Stimulated activated CD8-positive, alpha-beta memory T cell treated with anti-CD3 and anti-CD28 coated beads, Interleukin-2, amount 100 ng/mL, for 1 hour (primary cell): ENCODE measurements at places on chromosomes 7 and 10.

DNA sequence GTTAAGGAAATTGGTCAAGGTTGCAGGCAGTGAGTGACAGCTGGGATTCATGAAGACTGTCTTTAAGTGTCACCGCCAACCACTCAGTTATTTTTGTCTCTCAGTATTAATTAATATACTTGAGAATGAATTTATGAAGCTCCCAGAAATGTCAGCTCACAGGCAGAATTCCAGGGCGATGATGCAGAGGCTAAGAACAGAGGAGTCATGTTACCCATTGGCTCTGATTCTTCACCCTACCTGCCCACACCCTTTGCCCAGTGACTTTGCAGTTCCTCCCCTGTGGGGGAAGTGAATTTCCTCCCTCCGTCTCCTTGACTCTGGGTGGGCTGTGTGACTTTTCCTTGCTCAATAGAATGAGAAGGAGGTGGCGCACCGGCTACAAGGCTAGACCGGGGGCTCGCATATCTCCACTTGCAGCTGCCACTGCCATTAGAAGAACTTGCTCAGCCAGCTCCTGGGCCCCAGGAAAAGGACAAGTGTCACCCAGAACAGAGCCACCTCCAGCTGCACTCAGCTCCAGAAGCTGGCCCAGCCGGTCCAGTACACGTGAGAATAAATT, 157.1 kb upstream of the PRKCQ start:
- DNase-seq = no peak

GRCh38 chr7:29609162-29610037, 45.8 kb downstream of the PRR15 start:
- no peak for DNase-seq

DNA sequence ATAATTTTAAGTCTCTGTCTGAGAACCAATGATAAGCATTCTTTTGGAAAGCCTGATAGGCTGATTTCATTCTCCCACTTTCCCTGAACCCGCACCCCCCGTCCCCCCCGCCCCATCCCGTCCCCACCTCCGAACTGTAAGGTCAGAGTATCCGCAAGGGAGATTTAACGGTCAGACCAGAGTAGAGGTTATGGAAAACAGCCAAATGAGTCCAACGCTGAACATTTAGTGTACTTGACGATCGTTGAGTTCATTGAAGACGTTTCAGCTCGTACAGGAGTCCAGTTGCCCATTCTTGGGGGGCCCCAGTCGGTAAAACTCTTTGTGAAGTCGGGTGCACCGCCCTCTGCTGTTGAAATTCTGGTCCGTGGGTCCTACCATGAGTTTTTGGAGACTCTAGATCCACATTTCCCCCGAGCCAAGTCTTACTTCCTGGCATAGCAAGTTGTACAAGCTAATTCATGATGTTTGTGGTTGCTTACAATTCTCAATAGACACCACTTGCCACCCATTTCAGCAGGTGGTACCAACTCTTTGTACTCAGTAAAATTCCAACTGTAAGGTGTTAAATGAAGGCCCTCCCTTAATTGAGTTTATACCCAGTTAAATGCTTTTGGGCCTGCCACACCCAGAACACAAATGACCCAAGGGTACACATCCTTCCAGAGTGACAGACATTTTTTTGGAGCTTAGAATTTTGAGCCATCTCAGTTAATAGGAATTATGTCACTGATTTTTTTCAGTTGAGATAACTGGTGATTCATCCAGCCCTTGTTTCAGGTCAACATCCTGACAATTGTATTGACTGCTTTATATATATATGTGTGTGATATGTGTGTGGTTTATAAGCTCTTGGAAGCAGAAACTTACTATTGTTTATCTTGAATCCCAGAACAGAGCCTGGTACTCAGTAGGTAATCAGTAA, 1.2 kb downstream of the MARCHF5 start:
- DNase-seq = no peak

DNA sequence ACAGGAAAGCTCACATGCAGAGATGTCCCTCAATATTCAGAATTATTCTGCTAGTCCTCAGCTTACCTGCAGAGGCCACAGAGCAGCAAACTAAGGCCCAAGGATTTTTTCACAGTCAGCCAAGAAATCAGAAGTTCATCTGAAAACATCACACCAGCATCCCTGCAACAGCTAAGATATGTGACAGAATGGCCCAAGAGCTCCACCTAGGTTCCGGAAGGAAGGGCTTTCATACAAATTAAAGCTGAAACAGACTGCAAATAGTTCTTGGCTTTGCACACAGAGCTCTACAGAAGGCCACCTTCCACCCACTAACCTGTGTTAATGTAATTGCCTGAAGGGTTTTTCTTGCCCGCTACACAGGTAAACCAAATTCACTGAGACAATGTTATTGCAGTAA, 438.8 kb upstream of the C7orf33 start:
- DNase-seq = no peak

DNA sequence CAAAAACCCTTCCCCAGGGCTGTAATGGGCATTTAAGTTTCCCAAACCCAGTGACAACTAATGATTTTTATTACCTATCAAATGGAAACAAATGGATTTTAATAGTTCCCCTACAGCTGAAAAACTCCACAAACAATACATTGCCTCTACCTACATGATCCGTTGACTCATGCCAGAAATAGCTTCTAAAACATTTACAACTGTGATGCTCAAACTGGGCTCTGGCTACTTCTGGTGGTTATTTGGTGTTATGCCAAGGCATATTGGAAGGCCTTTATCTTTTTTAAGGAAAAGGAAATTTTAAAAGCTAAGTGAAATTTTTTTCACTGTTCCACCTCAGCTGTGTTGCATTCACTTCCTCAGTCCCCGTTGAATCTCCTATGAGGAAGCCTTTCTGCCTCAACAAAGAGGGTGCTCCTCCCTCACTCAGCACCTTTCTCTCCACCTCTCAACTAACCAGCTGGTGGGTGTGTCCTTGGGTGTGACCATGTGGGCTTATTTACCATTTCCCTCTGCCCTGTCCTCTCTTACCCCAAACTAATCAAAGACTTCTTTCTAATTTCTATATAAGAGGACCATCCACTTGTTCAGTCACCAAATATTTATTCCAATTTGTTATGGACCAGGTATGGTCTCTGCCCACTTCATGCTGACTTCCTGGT, 82.9 kb downstream of the PRTFDC1 start:
- no peak for DNase-seq

DNA sequence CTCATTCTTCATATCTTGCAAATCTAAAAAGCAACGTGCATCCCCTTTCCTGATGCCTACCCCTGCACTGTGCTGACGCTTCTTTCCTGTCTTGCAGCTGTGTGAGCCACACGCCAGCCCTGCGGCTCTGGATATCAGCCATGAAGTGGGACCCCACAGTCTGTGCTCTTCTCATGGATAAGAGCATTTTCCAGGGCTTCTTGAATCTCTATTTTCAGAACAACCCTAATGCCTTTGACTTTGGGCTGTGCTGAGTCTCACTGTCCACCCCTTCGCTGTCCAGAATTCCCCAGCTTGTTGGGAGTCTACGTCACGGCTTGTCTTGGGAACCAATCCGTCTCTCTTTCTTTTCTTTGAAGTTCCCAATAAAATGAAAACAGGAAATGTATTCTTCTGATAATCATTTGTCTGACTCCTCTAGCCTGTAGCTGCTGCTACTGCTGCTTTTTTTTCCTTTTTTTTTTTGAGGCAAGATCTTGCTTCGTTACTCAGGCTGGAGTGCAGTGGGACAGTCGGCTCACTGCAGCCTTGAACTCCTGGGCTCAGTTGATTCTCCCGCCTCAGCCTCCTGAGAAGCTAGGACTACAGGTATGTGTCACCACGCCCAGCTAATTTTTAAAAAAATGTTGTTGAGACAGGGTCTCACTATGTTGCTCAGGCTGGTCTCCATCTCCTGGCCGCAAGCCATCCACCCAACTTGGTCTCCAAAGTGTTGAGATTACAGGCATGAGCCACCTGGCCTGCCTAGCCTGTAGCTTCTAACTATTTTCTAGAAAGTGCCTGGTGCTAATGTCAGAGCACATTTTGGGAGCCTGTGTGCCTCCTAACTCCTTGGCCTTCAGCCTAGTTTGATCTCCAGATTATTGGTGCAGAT, 30.3 kb downstream of the GSTO2 start:
- no peak for DNase-seq

DNA sequence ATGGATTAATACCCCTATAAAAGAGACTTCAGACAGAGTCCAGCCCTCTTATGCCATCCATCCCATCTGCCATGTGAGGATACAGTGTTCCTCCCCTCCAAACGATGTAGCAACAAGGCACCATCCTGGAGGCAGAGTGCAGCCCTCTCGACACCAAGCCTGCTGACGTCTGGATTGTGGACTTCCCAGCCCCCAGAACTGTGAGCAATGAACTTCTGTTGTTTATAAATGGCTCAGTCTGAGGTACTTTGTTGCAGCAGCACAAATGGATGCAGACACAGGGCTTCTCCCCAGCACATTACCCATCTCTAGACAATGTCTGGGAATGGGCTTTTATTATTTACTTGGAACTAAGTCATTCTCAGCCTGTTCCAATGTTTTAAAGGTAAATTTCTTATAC, 195.6 kb downstream of the WDR37 start:
- DNase-seq = no peak

DNA sequence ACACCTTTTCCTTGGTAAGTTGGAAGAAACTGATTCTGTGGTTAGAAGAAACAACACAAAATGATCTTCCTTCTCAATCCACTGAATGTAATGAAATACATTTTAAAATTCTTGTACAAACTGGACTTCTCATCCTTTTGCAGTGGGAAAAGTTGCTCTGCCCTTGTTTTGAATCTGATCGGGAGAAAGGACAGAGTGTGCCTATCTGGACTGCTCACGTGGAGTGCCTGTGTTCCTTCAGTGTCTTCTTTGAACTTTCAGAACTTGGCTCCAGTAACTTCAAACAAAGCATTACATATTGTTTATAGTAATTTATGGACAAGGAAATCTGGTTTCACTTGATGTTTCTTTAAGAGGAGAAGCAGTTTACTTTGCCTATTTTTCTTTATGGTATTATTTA, 17.1 kb downstream of the SLC26A3 start:
- DNase-seq = no peak

DNA sequence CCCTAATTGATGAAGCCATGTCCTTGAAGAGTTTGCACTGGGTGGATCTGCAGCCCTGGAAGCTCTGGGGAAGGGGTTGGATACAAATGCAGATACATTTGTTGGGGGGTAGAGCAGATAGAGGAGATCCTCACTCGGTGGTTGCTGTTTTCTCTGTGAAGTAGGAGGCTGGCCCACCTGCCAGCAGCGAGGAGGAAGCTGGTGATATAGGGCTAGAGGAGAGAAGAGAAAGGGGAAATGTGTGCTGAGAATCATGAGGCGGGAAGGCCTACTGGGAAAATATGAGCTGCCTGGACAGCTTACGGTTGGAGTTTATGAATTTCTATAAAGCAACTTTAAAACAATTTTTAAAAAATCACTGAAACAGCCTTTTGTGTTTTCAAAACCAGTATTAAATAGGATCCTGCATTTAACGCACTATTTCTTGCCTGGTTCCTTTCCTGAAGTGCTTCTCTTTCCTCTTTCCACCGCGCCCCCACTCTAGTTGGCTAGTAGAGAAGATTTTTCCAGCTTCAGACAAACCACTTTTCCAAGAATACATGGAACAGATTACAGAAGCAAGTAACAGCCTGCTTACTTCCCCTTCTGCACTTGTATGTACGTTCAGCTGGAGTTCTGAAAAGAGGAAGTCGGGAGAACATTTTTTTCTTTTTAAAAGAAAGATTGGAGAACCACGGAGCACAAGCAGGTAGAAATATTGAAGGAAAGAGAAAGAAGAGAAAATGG, 100.6 kb upstream of the GLCCI1 start:
- no peak for DNase-seq

- no peak for DNase-seq
Observed at GRCh38 chr10:36073796-36074345, 431.8 kb upstream of the FZD8 start.

DNA sequence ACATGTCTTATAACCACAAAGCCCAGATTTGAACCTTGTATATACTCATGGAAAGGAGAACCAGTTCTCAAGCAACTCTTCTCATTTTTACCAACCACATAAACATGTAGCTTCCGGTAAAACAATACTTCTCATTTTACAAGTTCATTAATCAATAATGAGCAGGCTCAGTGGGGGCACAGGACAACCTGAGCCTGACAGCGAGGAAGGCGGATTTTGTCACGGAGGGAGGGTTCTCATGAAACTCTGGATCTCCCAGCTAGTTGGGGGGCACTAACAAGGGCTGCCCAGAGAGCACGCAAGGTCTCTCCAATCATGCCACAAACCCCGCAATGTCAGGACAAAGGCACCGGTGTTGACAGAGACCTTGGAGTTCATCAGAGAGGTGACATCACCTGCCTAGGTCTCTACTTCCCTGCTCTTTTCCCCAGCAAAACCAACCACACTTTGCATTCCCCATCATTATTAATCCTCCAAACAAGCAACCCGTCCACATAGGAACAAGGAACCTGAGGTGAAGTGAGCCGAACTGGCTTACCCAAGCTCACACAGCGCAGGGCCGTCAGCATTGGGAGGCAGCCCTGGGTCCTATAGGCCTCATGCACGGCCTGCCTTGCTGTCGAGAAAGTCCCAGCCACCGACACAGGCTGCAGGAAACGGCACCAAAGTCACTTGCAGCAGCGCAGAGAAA, 192.1 kb upstream of the KLF14 start:
- DNase-seq = no peak

DNA sequence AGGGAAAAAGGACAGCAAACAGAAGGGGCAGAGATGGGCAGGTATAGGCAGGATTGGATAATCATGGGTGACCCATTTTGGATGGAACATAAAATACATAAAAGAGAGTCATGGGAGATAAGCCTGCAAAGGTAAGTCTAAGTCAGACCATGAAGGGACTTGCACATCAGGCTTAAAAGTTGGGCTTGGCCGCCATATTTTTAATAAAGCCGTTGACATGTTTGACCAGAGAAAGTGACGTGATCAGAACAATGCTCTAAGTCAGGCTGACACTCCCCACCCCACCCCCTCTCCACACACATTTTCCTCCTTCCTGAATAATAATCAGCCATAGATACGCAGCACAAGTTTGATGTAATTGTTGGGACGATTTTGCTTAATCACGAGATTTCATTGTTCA, 54.0 kb downstream of the MRPL32 start:
- DNase-seq = no peak

DNA sequence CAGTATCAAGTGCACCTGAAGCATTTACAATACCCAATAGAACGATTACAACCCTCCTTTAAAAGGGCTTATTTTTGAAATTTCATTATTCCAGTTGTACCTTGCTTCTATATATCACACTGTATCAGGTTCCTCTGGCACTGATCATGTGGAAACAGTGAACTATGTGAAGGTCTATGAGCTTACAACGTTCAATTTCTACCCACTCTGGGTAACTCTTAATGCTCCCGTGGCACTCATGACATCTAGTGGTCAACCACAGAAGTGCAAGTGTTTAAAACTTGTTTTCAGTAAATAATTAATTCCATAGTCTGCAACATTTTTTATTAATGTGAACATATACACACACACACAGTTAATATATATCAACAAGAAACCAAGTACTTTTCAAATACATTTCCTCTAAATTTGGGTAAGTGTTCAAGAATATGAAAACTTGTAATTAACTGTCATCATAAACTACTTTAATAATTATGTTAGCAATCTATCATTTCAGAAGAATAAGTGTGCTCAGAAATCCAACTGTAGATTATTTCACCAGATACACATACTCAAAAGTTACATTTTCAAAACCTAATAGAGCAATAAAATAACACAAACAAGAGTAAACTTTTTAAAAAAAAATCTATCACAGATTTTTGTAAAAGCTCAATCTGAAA, 61.0 kb downstream of the MPP7 start:
- no peak for DNase-seq

- no peak for DNase-seq
Observed at GRCh38 chr7:101869901-101870290, 52.5 kb downstream of the CUX1 start.
